ENCODE measurements at places on chromosomes 7 and 10.

GRCh38 chr7:2204446-2204845 lies 28.3 kb downstream of the MAD1L1 start:
- no peak for DNase-seq

GRCh38 chr10:69477968-69478597 lies 26.8 kb downstream of the TSPAN15 start:
- no peak for DNase-seq

DNA sequence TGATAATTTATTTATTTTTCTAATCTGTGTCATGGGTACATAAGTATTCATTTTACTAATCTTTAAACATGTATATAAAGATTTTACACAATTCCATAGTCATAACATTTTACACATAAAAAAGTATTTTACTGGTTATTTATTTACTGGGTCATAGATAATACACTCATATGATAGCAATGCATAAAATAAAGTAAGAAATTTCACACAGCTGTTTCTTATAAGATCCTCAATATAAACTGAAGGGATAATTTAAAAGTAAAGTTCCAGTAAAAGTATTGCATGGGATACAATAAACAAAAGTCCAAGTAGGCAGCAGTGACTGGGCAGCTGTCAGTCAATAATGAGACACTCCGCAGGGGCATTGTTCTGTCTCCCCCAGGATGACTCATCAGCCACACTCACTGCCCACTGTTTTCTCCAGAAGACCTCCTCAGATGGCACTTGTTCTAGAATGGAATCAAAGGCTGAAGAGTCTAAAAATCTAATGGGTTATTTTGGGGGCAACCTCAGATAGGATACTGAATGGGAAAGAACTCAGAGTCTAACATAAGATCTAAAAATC lies 32.7 kb downstream of the DPY19L1 start:
- no peak for DNase-seq

DNA sequence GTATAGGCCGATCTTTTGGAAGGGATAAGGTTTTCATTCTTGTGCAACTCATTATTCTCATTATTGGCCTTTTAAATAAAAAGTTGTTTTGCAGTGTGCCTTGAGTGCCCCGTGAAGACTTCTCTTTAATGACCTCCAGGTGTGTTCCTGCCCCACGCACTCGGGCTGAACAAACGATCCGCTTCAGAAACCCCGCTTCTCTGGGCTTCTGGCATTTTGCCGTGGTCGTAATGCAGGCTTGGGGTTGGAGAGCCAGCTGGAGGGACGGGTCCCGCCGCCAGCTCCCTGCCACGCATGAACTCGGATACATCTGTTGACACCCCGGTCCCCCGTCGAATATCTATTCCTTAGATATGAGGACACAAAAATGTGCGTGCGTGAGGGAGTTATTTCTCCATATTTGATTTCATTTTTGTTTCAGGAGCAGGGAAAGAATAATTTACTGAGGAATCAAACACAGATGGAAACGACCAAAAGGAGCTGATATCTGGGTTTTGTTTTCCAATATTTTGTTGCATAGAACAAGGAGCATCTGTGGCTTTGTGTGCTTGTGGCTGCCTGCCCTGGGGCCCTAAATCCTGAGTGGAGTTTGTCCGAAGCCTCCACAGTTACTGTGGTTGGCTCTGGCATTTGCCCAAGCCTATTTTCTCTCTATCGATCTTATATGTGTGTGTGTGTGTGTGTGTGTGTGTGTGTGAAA lies 17.0 kb upstream of the TTYH3 start:
- no peak for DNase-seq

DNA sequence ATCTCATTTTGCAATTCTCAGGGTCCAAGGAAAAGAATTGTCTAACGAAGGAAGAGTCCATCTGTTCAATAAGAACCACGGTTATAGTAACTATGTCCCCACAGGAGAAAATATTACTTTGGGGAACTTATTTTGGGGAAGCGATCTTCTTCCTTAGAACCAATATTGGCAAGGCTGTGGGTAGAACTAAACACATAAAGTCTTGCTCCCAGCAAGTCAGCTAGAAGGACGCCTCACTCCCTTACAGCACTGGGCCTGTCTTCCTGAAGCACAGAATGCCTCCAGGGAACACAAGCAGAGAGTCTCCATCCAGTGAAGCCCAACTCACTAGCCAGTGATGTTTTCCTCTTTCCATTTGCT lies 30.2 kb downstream of the C10orf71 start:
- DNase-seq: no peak

DNA sequence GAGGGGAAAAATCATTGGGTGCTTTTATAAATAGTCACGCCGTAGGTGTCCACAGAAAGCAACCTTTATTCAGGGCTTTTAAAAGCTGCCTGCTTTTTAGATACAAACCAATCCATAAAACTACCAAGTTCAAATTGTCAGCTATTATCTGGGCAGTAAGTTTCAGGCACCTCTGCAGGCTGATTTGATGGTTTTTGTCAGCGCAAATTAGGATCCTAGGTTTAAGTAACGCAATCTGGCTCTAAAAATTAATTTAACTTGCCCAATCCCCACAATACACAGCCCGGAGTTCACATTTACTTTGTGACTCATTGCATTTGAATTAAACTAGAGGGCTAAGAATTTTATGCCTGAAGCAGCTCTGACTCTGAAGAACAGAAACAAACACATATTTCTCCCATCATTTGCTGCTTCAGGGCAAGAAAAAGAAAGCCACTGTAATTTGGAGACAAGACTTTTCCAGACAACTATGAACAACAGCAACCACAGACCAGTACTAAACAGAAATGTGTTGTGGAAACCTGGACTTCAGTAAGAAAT lies 43.3 kb downstream of the NRP1 start:
- DNase-seq: no peak

GRCh38 chr10:69262292-69262751 lies 16.0 kb upstream of the HK1 start:
- DNase-seq: no peak

GRCh38 chr7:83301416-83301815 lies 138.7 kb upstream of the PCLO start:
- DNase-seq: no peak

- no peak for DNase-seq
Measured at GRCh38 chr7:74138945-74139843, 35.0 kb upstream of the EIF4H start.

- no peak for DNase-seq
Measured at GRCh38 chr10:122699796-122700455, at the start of gene C10orf120. Gene C10orf120, minus strand, starts transcription at chr10:122699846. Its CDS starts 56 bp downstream, at chr10:122699790.

- DNase-seq: no peak
Measured at GRCh38 chr7:154902600-154903082, 100.3 kb downstream of the PAXIP1 start.

DNA sequence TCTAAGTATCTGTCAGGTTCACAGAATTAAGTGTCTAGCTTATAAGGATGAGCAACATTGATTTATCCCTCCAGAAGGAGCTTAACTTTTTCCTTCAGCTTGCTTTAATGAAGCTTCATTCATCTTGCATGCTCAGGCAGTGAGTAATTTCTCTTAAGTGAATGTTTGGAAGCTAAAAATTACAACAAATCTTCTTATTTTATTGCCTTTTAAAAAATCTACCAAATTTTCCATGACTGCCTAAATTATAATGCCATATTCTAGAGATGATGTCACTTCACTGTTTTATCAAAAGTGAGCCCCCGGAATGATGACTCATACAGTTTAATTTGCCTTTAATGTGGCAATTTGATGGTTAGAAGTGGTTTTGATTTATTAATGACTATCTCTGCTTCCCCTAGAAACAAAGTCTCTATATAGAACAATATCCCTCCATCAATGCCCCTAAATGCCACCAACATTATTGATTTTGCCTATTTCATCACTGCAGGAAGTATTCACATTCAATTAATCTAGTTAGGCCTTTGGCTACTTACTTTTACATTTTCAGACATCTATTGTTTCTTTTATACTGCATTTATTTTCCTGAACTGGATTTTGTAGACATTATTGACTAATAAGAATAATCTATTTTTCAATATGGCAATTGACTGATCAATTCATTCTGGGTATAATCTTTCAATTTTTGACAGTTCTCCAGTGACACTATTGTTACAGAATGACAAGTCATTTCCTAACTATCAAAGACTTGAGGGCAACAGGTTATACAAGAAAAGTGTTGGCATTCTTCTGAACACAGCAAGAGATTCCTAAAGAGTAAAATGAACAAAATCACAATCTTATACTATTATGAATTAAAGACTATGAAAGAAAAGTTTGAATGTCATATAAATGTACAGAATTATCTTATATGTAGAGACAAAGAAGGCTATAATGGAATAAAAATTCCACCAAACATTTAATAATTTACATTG lies 139.3 kb upstream of the ODAD2 start:
- DNase-seq: no peak

GRCh38 chr7:95002775-95003174 lies 95.4 kb downstream of the PPP1R9A start:
- no peak for DNase-seq

DNA sequence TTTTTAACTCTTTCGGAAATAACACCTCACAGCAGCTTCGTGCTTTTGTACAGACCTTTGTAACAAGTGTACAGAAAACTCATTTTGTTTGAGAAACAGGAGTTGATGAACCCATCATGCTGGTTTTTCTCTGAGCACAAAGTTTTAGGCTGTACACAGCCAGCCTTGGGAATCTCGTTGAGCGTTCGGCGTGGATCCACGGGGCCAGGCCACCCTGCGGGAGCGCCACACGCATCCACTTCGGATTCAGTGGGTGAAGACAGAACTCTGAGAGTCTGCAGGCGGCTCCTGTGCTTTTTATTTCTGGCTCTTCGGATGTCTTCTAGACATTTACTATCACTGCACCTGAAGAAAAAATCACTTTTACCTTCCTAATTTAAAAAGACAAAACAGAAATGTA lies 131.2 kb downstream of the SMURF1 start:
- DNase-seq: peak; percentile 16

DNA sequence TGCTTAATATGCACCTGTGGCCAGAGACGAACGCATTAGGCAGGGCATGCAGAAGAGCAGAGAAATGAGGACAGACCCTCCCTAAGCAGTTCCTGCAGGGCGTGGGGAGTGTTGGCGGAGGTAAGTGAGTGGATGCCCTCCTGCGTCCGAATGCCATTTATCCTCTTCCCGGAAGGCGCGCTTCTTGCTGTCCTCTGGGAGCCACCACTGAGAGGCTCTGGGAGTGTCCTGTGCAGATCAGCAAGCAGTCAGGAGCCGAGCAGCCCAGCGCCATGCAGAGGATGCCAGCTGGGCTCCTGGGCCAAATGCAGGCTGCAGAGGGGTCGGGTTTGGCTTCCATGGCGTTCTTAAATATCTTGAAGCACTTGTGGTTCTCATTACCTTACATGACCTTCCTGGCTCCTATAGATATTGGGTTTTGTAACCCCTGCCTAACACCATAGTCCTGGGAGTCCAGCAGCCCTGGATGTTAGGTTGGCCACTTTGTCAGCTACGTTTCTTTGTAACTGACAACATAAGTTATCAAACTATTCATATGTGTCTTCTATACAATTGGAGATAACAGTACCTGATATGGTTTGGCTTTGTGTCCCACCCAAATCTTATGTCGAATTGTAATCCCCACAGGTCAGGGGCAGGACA lies 30.0 kb upstream of the SLIT1 start:
- DNase-seq: no peak

GRCh38 chr10:67735430-67735829 lies 39.4 kb upstream of the CTNNA3 start:
- DNase-seq: no peak

GRCh38 chr7:94041529-94041928 lies 37.4 kb upstream of the BET1 start:
- no peak for DNase-seq

DNA sequence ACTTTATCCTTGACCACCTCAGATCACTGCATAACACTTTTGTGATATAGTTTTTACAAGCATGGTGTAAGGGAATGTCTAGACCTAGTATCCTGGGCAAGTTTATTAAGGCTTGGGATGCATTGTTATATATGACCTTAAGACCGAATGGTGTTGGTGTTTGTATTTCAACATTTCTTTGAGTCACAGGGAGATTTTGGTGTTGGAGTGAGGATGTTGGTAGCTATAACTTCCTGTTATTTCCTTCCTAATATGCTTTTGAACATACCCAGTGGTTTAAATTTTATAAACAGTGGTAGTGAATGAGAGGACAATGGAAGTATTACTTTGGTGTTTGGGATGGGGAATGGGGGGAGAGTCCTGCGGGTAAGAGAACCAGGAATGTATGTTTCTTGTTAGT lies 2.6 kb downstream of the EXOC4 start:
- DNase-seq: no peak

- DNase-seq: no peak
Measured at GRCh38 chr10:129689671-129690071, 222.6 kb downstream of the MGMT start.

DNA sequence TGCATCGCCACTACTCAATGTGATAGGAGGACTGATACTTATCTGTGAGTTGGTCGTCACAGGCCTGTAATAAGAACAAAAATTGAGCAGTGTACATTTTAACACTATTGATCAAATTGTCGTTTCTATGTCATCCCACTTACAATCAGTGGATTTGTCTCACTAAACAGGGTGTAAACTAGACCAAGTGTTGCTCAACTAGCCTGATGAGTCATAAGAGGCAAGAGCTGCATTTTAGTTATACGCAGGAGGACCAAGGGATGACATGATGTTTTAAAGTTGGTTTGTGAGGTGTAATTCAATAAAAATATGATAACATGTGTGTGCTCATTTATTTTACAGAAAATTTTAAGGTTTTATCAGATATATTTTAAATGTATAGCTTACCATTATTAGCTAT lies 1239.2 kb downstream of the REEP3 start:
- no peak for DNase-seq

GRCh38 chr10:16652154-16652553 lies 130.5 kb upstream of the C1QL3 start:
- DNase-seq: no peak

DNA sequence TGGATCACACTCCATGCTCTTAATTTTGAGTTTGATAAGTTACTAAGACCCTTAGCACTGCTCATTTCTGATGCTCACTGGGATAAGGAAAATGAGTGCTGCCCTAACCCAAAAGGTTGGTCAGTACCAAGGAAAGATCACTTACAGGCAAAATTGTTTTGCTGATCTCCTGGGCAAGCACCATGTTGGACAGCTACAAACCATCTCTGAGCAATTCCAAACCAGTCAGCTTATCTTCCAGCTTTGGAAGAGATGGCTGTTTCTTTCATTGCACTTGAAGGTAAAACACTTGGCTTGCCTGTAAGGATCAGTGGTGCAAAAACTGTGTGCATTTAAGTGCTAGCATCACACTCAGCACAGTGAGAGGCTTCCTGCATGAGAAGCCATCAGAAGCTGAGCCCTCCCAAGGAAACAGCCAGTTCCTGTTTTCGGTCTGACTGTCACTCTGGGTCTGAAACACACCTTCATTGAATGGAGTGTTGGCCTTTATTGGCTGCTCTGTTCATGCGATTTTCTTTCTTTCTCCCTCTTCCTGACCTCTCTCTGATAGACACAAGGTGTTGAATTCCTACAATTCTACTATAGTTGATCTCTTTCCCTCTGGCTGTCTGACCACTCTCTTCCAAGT lies 126.4 kb upstream of the GHITM start:
- DNase-seq: peak; percentile 13

Data from vagina (tissue), 2 donors.